HFFc6 (cell line): ENCODE measurements at places on chromosomes 13 and 19. TPM values are rescaled to one million over a fixed set of nuclear protein-coding genes. Genes with fewer than 3 reads are reported as not detected.

DNA sequence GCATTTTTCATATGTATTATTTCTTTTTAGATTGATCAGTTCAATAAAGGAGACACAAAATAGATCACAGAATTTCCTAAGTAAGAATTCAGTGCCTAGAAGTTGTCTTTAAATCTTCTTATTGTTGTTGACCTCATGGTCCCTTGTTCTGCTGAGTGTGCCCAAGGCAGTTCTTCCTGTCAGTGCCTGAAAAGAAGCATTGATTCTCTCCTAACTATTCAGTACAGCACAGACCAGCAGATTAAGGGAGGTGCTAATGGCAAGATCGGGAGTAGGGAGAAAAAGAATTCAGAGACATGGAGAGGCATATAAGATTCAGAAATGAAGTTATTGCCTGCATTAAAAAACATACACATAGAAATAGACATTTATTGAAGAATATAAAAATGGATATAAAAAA, 180.5 kb upstream of the PCDH9 start:
- DNase-seq = no peak

DNA sequence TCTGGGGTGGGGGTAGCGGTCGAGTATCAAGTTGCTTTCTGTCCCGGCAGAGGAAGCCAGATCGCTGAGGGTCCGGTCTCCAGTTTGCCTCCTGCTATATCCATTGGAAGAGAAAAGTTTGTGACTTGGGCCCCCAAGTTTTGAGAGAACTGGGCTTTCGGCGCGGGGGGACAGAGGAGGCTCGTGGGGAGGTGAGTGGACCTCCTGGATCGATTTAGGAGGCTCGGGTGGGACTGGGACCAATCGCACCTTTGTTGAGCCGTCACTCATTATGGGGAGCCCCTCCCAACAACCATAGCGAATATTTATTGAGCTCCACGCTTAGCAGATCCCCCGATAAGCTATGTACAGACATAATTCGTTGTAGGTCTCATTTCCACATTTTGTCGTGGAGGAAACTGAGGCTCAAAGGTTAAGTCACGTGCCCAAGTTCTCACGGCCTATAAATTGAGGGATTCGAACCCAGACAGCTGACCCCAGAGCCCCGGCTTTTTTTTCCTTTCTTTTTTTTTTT, 909 bp downstream of the RFXANK start:
- DNase-seq = no peak

DNA sequence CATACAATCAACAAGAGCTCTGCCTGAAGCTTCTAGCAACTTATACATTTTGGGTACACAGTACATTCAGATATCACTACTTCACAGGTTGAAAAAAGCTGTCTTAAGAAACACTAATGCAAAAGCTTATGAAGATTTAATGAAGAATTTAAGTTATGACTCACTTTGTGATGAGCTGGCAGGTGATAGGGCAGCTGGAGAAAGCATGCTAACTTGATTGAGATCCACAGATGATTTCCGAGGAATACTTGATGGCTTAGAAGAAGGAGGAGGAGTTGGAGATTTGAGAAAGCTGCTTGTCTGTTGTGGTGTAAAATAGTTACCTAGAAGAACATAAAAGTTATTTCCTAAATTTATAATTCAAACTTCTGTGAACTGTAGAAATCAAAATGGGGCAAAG, 23.3 kb downstream of the EXOSC8 start:
- DNase-seq = peak; percentile 37

DNA sequence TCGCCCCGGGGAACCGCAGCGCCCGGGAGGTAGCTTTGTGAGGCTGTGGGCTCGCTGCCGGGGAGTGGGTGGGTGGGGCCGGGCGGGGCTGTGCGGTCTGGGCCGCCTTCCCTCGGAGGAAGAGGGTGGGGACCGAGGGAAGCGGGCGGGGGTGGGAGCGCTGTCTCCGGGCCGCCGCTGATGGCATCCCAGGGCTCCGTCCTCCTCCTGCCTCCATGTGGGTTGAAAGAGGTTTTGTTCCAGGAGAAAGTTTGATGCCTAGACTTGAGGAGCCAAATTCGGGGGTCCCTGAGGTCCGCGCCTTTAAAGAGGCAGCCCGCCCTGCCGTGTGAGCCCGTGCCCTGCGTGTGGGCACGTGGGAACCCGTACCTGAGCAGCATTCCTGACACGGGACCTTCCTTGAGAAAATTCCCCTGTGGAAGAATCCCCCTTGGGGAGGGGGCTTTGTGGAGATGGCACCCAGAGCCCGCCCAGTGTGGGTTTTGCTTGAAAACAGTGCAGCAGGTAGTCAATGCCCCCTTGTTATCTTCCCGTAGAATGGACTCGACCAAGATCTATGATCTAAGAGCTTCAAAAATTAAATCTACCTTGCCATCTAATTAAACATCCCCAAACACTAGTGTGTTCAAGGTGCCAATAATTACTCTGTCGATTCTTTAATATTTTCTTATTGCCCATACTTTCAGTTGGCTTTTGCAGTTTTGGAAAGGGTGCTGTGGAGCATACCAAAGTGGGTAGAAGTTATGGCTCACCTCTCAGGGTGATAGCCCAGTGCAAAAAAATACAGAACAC, 107.8 kb downstream of the RXFP2 start:
- DNase-seq = no peak

- no peak for DNase-seq
These were observed 27.1 kb downstream of the CYSLTR2 start for GRCh38 chr13:48680756-48681392.

DNA sequence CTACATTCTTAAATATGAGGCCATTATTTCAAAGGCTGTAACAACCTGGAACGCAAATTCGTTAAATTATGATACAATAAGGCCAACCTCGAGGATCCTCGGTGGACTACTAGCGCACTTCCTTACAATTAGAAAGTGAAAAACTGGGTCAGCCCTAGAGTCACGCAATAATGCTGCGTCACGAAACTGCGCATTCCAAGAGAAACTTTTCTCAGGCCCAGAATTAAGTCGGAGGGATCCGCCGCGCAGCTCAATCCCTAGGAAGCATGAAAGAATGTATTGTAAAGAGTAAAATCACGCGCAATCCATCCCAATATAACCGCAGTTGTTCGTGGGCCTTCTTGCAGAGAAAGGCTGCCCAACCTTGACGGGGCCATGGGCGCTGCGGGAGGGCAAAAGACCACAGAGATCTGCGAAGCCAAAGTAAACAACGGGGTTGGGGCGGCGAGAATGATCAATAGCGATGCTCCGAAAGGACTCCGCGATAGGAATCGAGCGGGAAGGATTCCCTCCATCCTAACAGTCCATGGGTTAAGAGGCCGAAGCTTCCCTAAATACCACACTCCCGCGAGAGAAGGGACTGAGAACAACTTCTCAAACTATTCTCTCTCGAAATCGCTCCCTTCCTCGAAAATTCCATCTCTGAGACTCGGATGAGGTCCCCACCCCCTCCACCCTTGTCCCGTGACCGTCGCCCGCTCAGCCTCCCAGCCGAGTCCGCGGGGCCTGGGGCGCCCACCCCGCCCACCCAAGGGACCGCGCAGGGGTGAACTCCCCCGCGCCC, 564 bp downstream of the SPART start:
- DNase-seq = peak; percentile 78

- DNase-seq = no peak
These were observed 22.9 kb downstream of the NAXD start for GRCh38 chr13:110638257-110638656.

DNA sequence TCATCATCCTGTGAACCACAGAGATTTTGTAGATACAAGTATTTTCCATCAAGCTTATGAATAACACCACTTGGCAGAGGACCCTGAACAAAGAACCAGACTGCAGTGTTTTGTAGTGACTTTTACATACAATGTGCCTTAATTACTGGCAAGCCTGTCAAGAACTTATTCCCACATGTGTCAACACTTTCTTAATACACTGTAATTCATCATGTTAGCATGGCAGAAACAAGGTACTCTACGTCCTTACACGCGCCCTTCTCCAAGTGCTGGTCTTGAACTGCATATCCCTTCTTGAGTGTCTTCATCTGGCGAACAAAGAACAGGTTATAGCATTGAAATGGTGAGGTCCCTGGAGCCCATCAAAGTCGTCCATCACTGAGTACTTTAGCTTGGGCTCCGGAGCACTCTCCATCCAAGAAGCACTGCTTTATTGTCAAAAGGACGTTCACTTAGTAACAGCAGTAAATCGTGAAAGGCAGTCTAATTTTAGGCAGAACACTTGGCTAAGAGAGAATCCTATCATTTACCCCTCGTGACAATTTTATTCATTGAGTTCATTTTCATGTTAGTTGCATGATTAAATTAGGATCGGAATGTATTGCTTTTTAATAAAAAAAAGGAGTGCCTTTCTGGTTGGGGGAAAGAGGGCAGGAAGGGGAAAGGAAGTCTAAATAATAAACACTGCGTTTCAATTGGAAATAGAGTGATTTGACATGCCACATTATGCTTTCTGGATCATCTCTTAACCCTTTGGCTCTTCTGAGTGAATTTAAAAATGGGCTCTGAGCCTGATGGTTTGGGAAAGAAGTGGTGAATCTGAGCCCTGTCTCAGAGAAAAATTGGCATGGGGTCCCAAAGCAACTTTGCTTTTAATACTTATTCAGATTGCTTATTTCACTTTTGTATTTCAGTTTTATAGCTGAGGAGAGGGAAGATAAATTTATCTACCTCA, 376.1 kb downstream of the DLEU7 start:
- no peak for DNase-seq

- no peak for DNase-seq
These were observed 5.4 kb upstream of the TMPRSS9 start for GRCh38 chr19:2354670-2355069.

GRCh38 chr19:28905996-28906395, 307.0 kb downstream of the UQCRFS1 start:
- peak; percentile 78 for DNase-seq

DNA sequence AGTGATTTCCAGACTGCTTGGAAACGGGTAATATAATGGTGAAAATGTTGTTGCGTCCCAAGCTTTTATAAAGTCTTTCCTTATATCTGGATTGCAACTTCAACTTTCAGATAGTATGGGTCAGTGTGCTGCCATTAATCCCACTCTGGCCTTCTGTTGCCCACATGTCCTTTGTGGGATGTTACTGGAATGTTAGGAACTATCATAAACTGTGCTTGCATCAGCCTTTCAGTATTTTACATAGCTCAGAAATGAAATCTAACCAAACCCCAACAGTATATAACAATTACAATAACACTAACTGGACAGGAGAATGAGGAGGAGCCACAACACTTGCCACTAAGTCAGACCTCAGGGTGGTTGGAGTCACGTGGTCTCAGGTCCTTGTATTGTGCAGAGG, 78.9 kb downstream of the LNX2 start:
- DNase-seq = peak; percentile 32

DNA sequence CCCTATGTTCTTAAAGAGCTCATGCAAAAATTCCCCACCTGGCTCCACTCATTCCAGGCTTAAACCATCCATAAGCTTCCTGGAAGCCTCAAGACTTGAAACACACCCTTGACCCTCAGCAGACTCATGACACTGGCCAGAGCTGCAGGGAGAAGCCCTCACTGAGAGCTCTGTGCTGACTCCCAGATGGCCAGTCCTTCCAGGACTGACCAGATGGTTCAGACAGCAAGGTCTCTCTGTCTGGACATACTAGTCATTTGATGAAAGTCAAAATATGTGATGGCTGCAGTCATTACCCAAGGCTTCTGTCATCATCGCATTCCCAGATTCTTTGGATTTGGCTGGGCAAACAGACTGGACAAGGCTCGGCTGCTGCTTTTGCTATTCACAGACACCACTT, 397.4 kb downstream of the FOXO1 start:
- DNase-seq = no peak

- DNase-seq = no peak
These were observed 19.6 kb upstream of the C19orf33 start for GRCh38 chr19:38284422-38284821.

- DNase-seq = peak; percentile 19
These were observed 6.6 kb downstream of the ZNF599 start for GRCh38 chr19:34766386-34766785.

DNA sequence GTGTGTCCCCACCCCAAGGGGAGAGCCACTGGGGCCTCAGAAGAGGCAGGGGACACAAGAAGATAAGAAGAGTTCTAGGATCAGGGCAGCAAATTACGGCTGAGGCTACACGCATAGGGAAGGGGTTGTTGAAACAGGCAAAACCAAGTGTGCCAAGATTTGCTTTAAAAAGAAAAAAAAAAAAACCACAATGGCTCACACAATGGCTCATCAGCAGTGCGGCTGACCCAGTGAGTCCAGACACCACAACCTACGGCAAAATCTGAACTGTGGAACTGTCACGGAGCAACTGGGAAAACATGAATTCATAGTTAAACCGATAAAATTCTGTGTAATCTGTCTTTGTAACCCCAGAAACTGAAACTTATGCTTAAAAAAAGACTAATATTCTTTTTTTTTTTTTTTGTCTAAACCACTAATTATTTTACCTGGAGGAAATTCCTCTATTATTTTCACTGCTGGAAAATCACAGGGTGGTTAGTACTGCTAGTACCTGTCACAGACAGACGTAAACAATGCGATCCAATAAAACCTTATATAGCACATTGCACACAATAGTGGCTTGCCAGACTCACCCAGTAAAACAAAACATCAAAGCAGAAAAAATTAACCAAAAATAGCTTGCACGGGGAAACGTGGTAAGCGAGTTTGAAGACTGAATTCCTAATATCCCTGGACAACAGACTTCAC, 325.4 kb upstream of the TSHZ3 start:
- peak; percentile 12 for DNase-seq

- no peak for DNase-seq
These were observed 123.7 kb upstream of the MRI1 start for GRCh38 chr19:13640611-13641010.

GRCh38 chr19:33405553-33406461, 32.3 kb downstream of the CEBPG start:
- no peak for DNase-seq

DNA sequence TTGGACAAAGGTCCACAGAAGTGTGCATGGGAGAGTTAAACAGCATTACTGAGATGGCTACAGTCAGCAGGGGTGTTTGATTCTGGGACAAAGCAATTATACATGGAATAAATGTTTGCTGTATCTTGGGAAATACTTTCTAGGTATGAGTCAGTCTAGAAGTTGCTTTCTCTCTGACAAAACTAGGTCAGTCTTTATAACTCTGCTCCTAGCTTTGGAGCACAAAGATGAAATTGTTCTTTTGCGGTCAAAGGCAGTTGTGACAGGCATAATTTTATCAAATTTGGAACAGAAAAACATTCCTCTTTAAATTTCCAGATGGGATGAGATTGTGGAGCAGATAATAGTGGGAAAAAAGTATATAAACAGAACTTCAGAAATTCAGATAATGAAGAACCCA, 1045.4 kb upstream of the MIR17HG start:
- peak; percentile 14 for DNase-seq

The SIGLECL1 gene
- total RNA-seq = not detected in 3 replicates

The MAG gene
- total RNA-seq = not detected in 3 replicates

The CYP4F2 gene
- total RNA-seq = not detected in 3 replicates

The SERPINE3 gene
- not detected in 3 replicates for total RNA-seq

The ZSCAN4 gene
- total RNA-seq = not detected in 3 replicates

The ZNF569 gene
- 4.1 to 6.1 TPM (median 5.7 TPM) in 3 replicates for total RNA-seq

The ZNF814 gene
- 1.00 and 2.0 TPM in 2 replicates for total RNA-seq

The MIR17HG gene
- 0.40 to 1.0 TPM (median 0.92 TPM) in 3 replicates for total RNA-seq

The SYCN gene
- total RNA-seq = not detected in 3 replicates

The SRRM5 gene
- 0.10 to 0.25 TPM in 2 of 3 replicates, not detected in the other for total RNA-seq

The ZNF575 gene
- total RNA-seq = 2.0 TPM in 3 replicates
